ENCODE measurements at places on chromosomes 12 and 14. TPM values are rescaled to one million over a fixed set of nuclear protein-coding genes. Genes with fewer than 3 reads are reported as not detected.

- no peak overlapping the region for H3K4me3 ChIP-seq
- H3K27ac ChIP-seq = no peak overlapping the region
- H3K4me1 ChIP-seq = no peaks in the 10 kb centered on the region
- H3K36me3 ChIP-seq = no peaks in the 10 kb centered on the region
- H3K27me3 ChIP-seq = no peaks in the 10 kb centered on the region
These were observed 249.9 kb upstream of the FLRT2 start for GRCh38 chr14:85280074-85280473.

- no peak overlapping the region for H3K27ac ChIP-seq
- DNase-seq = no peak
- H3K4me1 ChIP-seq = no peaks in the 10 kb centered on the region
- peaks cover 55% of the 10 kb centered on the region for H3K27me3 ChIP-seq
- H3K36me3 ChIP-seq = no peaks in the 10 kb centered on the region
- no peak overlapping the region for H3K4me3 ChIP-seq
These were observed 98.3 kb downstream of the DNAH10 start for GRCh38 chr12:123860377-123860776.

KLRK1 gene
- 0.36 TPM for total RNA-seq

- no peak overlapping the region for H3K27ac ChIP-seq
- H3K4me3 ChIP-seq = no peak overlapping the region
- no peak for DNase-seq
- H3K4me1 ChIP-seq = no peaks in the 10 kb centered on the region
These were observed 53.8 kb downstream of the MIS18BP1 start for GRCh38 chr14:45199230-45199629.

Measured in left ventricle myocardium inferior (tissue), 1 donor.